Lower lobe of right lung (tissue), 2 donors: ENCODE measurements at places on chromosomes 1 and 21. TPM values are rescaled to one million over a fixed set of nuclear protein-coding genes. Genes with fewer than 3 reads are reported as not detected.
A peak's percentile ranks its signal among the peaks of the same experiment; 100 is the strongest.

GRCh38 chr1:229033480-229033879 lies 237.4 kb upstream of the RAB4A start:
- no peak for DNase-seq
- H3K27ac ChIP-seq: no peak overlapping the region
- H3K27me3 ChIP-seq: no peaks in the 10 kb centered on the region
- H3K4me1 ChIP-seq: peaks cover 7% of the 10 kb centered on the region
- H3K4me3 ChIP-seq: no peak overlapping the region

Gene OTUD3
- total RNA-seq: 11.5 TPM

DNA sequence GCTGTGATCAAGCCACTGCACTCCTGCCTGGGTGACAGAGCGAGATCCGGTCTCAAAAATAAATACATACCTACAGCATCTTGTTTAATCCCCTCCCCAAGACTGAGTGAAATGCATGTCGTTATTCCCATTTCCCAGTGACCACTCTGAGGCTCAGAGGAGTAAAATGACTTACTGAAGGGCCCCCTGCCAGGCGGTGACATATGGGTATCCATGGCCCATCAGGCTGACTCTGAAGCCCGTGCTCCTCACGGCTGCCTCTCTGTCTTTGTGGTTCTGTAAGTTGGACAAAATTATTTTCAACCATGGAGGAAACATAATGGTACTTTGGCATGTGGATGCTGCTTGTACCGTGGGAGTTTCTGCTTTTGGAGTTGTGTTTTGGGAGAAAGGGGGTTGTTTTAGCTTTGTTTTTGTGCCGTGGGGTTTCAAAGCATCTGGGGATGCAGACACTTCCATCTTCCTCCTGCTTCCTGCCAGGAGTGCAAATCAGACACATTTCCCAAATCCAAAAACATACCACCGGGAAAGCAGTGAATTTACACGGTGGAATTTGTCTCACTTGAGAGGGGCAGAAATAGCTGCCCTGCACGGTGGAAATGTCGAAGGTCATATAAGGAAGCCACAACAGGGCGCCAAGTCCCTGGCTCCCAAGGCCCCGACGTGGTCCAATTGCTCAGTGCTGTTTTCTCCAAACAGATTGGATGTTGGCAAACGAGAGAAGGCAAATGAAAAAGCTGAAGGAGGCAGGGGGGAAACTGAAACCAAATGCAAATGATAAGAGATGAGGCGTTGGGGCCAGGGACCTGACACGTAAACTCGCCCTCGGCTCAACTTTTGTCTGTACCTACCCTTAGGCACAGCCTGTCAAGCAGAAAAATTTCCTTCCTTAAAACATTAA lies 17.1 kb upstream of the PINK1 start:
- no peak overlapping the region for H3K27ac ChIP-seq
- no peaks in the 10 kb centered on the region for H3K36me3 ChIP-seq
- H3K4me1 ChIP-seq: no peaks in the 10 kb centered on the region
- DNase-seq: no peak
- no peak overlapping the region for H3K4me3 ChIP-seq
- no peaks in the 10 kb centered on the region for H3K27me3 ChIP-seq

DNA sequence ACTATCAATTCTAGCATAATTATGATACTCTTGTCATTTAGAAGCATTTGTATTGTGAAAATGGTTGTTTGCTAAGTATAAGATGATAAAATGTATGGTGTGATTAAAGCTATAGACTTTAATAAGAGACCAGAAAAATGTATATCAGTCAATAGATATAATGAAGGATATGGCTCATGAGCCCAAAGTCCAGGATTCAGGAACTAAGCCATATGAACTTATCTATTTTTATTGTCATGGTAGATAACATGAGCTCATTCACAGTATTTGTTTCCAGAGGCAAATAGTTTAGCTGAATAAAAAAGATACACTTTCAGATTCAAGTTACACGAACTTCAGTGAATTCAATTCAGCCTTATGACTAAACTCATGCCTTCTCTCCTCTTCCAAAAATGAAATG lies 32.7 kb downstream of the PRDX6 start:
- H3K36me3 ChIP-seq: no peaks in the 10 kb centered on the region
- H3K4me1 ChIP-seq: no peaks in the 10 kb centered on the region
- H3K4me3 ChIP-seq: no peak overlapping the region

Gene UTS2
- not detected for total RNA-seq

Gene SLC22A15
- total RNA-seq: 26.8 TPM

DNA sequence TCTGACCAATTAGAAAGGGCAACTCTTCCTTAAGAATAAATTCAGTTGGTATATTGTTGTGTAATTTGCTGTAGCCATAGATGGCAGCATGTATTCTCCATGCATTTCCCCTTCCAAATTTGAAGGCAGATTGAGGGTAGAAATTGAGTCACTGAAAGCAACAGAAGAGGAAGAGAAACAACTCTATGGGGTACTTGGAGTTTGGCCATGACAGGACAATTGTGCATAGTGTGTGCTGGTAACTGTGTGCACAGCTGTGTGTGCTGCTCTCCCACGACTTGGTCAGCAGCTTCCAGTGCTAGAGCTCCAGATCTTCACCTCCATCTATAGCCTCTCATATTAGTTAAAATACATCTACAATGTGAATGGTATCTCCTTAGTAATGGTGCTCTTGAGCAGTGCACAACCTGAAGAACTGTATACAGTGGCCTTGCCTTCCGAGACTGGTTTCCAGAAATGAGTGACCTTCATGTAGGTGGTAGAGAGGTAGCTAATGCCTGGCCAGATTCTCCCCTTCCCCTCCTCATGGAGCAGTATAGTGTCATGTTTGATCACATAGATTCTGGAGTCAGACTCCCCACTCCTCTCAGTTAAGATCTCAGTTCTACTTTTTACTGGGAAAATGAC lies 882 bp upstream of the FCAMR start:
- H3K4me1 ChIP-seq: peaks cover 28% of the 10 kb centered on the region
- H3K36me3 ChIP-seq: no peaks in the 10 kb centered on the region
- peaks cover 12% of the 10 kb centered on the region for H3K27me3 ChIP-seq
- H3K4me3 ChIP-seq: no peak overlapping the region
- DNase-seq: no peak

- no peak for DNase-seq
- no peaks in the 10 kb centered on the region for H3K27me3 ChIP-seq
- no peaks in the 10 kb centered on the region for H3K36me3 ChIP-seq
- H3K4me3 ChIP-seq: no peak overlapping the region
- H3K27ac ChIP-seq: no peak overlapping the region
Measured at GRCh38 chr21:24369746-24370145, 1237.5 kb downstream of the MRPL39 start.

Gene PCAT6
- total RNA-seq: 0.71 TPM

Gene LCE4A
- not detected for total RNA-seq

- no peaks in the 10 kb centered on the region for H3K4me1 ChIP-seq
- H3K27me3 ChIP-seq: no peaks in the 10 kb centered on the region
- H3K4me3 ChIP-seq: no peak overlapping the region
- DNase-seq: no peak
- peaks cover 38% of the 10 kb centered on the region for H3K36me3 ChIP-seq
Measured at GRCh38 chr1:182802006-182802803, 12.6 kb downstream of the NPL start.

GRCh38 chr1:59018860-59019259 lies 235.0 kb upstream of the JUN start:
- H3K36me3 ChIP-seq: no peaks in the 10 kb centered on the region
- peaks cover 17% of the 10 kb centered on the region for H3K4me1 ChIP-seq
- no peak overlapping the region for H3K4me3 ChIP-seq
- H3K27ac ChIP-seq: no peak overlapping the region
- DNase-seq: no peak

DNA sequence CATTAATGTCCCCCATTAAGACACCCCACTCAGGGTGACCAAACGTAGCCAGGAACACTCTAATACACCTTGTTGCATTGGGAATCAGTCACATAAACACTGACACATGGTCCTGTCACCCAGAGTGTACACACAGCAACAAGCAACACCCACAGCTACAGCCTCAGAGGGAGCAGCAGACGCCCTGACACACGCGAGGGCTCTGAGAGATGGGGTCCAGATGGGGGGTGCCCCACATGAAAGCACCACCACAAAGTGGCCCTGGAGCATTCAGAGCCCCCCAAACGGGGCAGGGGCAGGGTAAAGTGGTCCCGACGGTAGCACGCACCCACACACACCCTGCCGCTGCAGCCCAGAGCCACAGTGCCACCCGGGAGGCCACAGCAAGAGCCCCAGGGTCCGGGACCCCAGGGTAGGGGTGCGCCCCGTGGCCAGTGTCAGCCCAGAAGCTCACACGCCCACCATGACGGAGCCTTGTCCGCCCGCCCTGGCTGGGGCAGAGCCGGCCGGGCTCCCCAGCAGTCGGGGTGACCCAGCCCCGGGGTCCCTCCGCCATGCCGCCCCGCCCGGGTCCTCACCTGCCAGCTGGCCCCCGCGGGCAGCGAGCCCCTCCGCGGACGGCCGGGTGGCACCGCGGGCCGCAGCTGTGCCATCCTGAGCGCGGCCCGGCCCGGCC lies 47.3 kb downstream of the RAP1GAP start:
- DNase-seq: no peak
- peaks cover 26% of the 10 kb centered on the region for H3K4me1 ChIP-seq
- H3K4me3 ChIP-seq: peak overlapping the region; percentile 54
- peaks cover 39% of the 10 kb centered on the region for H3K27me3 ChIP-seq
- H3K36me3 ChIP-seq: no peaks in the 10 kb centered on the region

Gene SOD1
- 160 TPM for total RNA-seq

Gene ANKRD65
- 22.3 TPM for total RNA-seq

DNA sequence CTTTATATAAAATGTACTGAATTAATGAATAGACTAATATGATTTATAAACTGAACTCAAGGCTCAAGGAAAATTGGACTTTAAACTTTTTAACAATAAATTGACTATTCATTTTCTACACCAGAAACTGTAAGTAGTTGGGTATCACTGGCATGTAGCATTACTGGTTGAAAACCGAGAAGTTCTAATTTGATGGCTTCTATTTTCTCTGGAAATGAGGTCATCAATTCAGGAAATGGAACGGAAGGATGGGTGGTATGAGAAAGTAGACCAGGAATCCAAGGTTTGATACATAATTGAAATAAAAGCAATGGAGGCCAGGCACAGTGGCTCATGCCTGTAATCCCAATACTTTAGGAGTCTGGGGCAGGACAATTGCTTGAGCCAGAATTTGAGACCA lies 50.4 kb downstream of the RERE start:
- no peak for DNase-seq
- no peaks in the 10 kb centered on the region for H3K27me3 ChIP-seq
- no peak overlapping the region for H3K4me3 ChIP-seq
- no peaks in the 10 kb centered on the region for H3K36me3 ChIP-seq

Gene NRAS
- total RNA-seq: 25.1 TPM

DNA sequence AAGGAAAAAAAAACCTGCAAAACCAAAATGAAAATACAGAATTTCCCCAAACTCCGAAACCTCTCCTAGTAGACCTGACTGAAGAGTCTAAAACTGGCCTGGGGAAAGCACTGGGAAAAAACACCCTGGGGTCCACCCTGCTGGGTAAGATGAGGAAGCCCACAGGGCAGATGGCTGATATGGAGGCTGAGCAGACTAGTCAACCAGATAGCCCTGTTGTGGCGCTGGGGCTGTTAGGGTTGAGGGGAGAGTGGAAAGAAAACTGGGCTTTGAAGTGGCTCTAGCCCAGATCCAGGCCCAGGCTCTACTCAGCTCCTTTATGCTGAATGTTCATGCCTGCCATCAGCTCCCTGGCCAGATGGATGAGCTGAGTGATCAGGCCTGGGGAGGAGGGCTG lies 6.8 kb upstream of the SLAMF1 start:
- no peaks in the 10 kb centered on the region for H3K36me3 ChIP-seq
- no peak for DNase-seq
- H3K27me3 ChIP-seq: no peaks in the 10 kb centered on the region
- H3K4me3 ChIP-seq: no peak overlapping the region
- peaks cover 9% of the 10 kb centered on the region for H3K4me1 ChIP-seq

Gene CHTOP
- 72.2 TPM for total RNA-seq

Gene SIK1
- 30.1 TPM for total RNA-seq

Gene TMCC2
- 3.0 TPM for total RNA-seq

DNA sequence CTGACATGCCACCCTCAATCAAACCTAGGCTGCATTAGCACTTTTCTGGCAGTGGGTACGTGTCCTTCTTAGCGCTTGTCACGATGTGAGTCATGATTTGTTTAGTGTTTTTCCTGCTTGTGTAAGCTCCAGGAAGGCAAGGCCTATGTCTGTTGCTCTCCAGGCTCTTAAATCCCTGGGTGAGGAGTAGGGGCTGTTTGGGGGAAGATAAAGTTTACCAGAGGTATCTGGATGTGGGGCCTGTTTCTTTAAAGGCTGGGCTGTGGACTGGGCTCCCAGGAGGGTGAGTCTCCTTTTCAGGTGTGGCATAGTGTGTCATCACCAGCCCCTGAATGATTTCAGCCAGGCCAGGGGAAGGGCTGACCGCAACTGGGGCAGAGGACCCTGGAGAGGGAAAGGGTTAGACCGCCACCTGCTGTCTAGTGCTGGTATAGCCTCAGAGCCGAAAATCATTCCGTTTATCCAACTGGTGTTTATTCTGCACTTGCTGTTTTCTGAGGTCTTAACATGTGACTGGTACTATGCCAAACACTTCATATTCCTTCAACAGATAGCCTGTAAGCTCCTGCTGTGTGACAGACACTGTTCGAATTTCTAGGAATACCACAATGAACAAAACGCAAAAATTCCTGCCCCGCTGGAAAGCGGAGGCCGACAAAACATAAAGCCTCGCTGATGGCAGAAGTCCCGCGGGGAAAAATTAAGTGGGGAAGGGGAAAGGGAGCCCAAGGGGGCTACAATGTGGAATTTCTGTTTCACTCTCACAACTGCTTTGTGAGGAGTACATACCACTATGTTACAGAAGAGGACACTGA lies 9.7 kb downstream of the SERINC2 start:
- H3K27ac ChIP-seq: peak overlapping the region; percentile 24
- no peak overlapping the region for H3K4me3 ChIP-seq
- peaks cover 9% of the 10 kb centered on the region for H3K4me1 ChIP-seq
- H3K36me3 ChIP-seq: no peaks in the 10 kb centered on the region
- peak; percentile 74 for DNase-seq
- H3K27me3 ChIP-seq: no peaks in the 10 kb centered on the region

- H3K36me3 ChIP-seq: no peaks in the 10 kb centered on the region
- no peak overlapping the region for H3K4me3 ChIP-seq
- peaks cover 32% of the 10 kb centered on the region for H3K4me1 ChIP-seq
Measured at GRCh38 chr1:15011160-15011559, 142.4 kb upstream of the TMEM51 start.

Gene TMEM52
- 1.4 TPM for total RNA-seq

- H3K36me3 ChIP-seq: peaks cover 44% of the 10 kb centered on the region
- no peaks in the 10 kb centered on the region for H3K27me3 ChIP-seq
- H3K4me3 ChIP-seq: no peak overlapping the region
- DNase-seq: no peak
- H3K4me1 ChIP-seq: no peaks in the 10 kb centered on the region
Measured at GRCh38 chr1:151680391-151680790, 36.2 kb downstream of the CELF3 start.
